GM12892 (cell line): ENCODE measurements at places on chromosomes 12 and 14.

DNA sequence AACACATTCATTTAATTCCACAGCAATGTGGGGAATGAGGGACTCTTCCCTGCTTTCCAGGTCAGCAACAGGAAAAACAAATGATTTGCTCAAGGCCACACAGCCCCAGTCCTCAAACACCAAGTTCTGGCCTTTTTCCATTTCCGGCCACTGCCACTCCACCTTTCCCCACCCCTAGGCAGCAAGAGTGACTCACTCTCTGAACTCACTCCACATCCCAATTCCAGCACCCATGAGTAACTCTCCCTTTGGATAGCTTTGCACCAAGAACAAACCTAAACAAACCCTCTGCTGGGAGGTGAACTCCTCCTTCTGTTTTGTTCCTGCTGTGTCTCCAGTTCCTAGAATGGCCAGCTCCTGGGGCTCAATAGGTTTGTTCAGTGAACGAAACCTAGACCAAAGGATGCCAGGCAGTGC is 30.4 kb upstream of the PLEKHG6 start:
- no peak for DNase-seq

DNA sequence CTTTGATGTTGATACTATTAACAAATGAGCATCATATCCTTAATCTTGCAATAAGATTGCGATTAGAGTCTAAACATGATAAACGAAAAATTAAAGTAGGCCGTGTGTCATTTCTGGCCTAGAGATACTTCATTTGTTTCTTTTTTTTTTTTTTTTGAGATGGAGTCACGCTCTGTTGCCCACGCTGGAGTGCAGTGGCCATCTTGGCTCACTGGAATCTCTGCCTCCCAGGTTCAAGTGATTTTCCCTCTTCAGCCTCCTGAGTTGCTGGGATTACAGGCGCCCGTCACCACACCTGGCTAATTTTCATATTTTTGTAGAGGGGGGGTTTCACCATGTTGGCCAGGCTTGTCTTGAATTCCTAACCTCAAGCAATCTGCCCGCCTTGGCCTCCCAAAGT is 446.9 kb downstream of the PCNX1 start:
- no peak for DNase-seq

GRCh38 chr12:49554266-49554665 is 13.7 kb downstream of the MCRS1 start:
- DNase-seq = no peak

GRCh38 chr12:113912760-113913329 is 53.3 kb downstream of the RBM19 start:
- peak; percentile 53 for DNase-seq

- no peak for DNase-seq
These were observed 206.1 kb downstream of the SLC41A2 start for GRCh38 chr12:104752016-104752415.

GRCh38 chr12:92529944-92530343 is 172.8 kb upstream of the PLEKHG7 start:
- DNase-seq = no peak

- DNase-seq = no peak
These were observed 16.0 kb upstream of the RNASE10 start for GRCh38 chr14:20489093-20489994.

- DNase-seq = no peak
These were observed 90.4 kb downstream of the SRRM4 start for GRCh38 chr12:119071638-119072231.

DNA sequence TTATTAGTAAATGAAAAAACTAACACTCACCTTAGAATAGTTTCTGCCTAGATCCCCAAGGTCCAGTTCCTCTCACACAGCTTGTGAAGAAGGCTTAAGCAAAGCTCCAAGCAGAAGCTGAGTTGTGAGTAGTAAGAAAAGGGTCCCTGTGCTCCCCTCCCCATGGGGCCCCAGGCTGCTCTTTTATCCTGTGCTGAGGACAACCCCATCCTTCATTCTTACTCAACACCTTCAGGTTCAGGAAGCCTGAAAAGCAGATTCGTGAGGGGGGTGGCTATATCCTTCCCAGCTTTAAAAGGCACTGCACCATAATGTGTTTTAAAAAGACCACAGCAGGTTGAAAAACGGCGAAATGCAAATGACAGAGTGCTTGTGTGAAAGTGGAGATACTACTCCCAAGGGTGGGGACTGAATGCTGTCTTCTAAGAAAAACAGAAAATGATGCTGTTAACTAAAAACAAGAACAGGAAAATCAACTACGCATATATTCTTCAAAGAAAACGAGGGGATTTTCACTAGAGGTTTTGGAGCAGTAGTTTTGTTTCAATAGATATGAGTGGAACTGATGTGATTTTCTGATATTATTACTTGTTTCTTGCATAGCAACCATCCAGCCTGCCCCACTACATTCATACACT is 182.7 kb downstream of the KTN1 start:
- no peak for DNase-seq

DNA sequence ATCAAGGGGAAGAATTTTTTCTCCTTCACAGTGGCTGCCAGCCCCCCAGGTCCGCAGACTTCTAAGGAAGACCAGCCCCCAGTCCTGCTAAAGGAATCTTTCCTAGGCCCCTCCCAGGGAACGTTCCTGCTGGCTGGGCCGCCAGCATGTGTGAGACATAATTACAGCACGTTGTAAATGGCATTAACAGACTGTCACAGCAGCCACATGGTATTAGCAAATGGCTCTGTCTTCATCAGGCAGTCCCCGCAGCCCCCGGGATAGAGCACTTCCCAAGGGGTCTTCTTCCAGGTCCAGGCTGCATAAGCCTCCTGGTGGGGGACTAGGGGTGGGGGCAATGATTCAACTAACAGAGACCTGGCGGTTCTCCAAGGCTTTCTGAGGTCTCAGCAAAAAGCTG is 34.9 kb upstream of the FAM222A start:
- no peak for DNase-seq

- no peak for DNase-seq
These were observed 139.7 kb upstream of the CCND2 start for GRCh38 chr12:4133636-4134447.

DNA sequence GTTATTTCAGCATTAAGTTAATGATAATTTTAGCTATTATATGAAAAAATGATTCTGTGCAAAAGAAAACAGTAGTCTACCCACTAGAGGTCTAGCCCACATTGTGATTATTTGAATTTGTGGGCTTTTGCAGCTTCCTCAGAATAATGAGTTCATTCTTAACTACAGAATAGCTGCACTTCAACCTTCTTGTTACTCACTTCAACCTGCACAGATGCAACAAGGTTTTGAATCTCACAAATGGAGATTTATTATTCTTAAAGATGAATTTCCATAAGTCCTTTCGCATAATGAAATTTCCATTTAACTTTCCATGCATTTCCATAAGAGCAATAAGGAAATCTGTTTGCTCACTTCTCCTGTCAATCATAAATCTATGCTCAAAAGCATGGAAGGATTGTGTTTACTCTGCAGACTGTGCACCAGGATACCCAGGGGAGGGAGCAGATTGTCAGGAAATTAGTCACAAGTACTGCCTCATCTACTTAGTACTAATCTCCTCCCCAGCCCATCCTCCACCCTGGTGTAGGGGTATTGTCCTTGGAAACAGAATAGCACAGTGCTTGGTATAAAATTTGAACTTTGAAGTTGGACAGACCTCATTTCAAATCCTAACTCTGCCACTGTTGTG is 24.1 kb downstream of the PTGER2 start:
- no peak for DNase-seq

- no peak for DNase-seq
These were observed 19.8 kb upstream of the CAPRIN2 start for GRCh38 chr12:30774599-30774998.

GRCh38 chr12:113422030-113422885 is at the start of gene SDSL:
Gene SDSL (plus strand): TSS chr12:113422380. CDS start chr12:113427983, 5,603 bp downstream.
- peak; percentile 50 for DNase-seq

- no peak for DNase-seq
These were observed 195.5 kb upstream of the BTG1 start for GRCh38 chr12:92341065-92341668.

- DNase-seq = no peak
These were observed 2.1 kb upstream of the OXA1L start for GRCh38 chr14:22764382-22764781.

DNA sequence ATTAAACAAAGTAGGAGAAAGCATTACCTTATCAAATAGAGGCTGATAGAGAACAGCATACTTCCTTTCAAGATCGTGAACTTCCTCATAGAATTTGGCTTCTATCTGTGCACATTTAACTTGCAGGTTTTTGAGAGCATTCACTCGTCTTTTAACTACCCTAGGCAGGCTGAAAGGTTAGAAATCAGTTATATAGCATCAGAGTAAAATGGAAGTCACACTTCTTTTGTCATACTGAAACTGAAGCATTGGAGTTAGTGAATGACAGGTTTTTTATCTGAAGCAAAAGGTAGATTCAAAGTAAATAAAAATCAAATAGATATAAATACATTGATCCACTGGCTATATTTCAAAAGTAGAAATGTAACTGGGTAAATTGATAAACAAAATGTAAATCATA is 24.4 kb downstream of the NAP1L1 start:
- DNase-seq = no peak

GRCh38 chr12:11669348-11669747 is 19.9 kb downstream of the ETV6 start:
- no peak for DNase-seq

- DNase-seq = no peak
These were observed 463 bp downstream of the NACA start for GRCh38 chr12:56724701-56724971.

DNA sequence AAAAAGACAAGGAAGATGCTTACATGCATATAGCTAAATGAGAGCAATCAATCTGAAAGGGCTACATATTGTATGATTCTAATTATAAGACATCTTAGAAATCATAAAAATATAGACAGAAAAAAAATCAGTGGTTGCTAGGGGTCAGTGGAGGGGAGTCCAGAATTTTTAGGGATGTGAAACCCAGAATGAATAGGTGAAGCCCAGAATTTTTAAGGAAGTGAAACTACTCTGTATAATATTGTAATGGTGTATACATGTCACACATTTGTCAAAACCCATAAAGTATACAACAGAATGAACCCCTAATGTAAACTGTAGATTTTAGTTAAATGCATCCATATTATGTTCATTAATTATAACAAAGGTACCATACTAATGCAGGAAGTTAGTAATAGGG is 713.2 kb downstream of the FLRT2 start:
- no peak for DNase-seq

DNA sequence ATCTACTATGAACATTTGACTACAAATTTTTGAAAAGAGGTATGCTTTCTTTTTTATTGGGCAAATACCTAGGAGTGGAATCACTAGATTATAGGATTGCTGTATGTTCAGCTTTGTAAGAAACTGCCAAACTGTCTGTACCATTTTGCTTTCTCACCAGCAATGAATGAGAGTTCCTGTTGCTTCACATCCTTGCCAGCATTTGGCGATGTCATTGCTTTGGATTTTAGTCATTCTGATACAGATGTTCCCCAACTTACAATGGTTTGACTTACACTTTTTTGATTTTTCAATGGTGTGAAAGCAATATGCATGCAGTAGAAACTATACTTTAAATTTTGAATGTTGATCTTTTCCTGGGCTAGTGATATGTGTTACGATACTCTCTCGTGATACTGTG is 328.7 kb downstream of the RAD51B start:
- DNase-seq = no peak

- DNase-seq = no peak
These were observed 22.9 kb downstream of the BMAL2 start for GRCh38 chr12:27355486-27355885.

- DNase-seq = peak; percentile 90
These were observed 46.1 kb downstream of the CYP46A1 start for GRCh38 chr14:99729991-99730875.

DNA sequence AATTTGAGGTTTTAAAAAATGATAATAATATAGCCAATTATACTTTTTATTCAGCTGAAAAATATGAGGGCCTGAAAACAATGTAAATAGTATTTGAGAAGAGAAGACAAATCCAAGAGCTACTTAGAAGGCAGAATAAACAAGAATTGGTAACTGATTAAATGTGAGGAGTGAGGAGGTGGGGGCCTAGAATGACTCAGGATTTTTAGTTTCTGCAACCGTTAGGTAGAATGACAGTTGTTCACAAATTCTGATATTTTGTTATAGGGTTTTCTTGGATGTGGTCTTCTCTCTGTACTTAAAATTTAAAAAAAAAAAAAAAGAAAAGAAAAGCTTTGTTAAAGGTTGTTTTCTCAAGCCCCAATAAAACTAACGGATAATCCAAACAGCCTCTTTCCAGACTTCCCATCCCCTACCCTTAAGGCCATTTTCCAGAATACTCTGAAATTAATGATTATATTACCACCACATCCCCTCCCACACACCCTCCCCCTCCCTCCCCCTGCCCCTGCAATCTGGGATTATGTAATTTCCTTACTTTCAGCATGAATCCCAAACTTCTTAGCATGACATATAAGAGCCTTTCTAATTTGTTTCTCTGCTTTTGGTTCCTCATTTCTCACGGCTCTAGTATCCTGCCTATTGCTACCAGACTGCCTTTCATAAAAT is 50.4 kb downstream of the LRP6 start:
- no peak for DNase-seq

DNA sequence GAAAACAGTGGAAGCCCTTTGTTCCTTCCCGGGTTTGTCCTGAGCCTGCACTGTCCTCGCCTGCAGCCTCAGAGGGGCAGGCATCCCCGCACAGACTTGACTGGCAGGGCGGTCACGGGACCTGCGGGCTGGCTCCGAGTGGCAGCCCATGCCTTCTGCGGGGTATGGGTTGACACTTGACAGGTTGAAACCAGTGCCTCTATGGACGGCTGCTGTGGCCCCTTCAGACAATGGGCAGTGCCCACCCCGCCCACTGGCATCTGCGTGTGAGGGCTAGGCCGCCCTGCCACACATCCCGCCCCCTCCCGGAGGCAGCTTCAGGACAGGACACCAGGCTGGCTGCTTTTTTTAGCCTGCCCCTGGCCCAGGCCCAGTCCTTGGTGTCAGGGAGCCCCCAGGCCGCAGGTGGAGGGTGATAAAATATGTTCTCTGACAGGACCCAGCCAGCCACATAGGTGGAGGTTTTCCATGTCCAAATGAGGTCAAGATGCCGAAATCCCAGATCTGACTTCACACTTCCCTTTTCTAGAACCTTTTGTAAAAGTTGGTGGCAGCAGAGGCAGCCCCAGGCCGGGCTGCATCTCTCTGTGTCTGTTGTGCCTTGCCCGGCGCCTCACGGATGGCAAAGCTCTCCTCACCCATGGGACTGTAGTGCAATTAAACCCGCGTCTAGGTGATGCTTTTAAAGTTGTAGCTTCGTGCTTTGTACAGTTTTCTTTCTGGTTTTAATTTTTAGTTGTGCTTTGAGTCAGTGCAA is 10.0 kb downstream of the ANKRD9 start:
- no peak for DNase-seq

DNA sequence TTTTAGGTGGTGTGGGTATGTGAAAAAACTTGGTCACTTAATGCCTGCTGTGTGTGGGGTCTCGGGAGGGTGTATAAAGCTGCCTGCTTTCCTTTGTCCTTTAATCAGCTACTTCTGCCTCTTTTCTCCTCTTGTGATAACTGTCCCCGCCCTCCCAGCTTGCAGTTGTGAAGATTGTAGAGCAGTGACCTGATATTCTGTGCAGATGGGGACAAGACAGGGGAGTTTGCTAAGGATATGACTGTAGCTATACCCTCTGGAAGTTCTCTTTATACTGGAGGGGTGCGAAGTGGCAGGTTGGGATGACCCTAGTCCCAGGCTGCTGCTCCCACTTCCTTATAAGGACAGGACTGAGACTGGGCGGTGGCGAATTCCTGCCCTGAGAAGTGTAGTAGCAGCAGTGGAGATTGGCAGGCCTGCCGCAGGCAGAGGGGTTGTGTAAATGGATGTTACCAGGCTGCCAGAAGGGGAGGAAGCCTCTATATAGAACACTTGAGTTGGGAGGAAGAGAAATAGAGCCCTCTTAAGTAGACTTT is 835 bp downstream of the MYL6 start:
- no peak for DNase-seq
